ENCODE measurements at places on chromosomes 12 and 14.

DNA sequence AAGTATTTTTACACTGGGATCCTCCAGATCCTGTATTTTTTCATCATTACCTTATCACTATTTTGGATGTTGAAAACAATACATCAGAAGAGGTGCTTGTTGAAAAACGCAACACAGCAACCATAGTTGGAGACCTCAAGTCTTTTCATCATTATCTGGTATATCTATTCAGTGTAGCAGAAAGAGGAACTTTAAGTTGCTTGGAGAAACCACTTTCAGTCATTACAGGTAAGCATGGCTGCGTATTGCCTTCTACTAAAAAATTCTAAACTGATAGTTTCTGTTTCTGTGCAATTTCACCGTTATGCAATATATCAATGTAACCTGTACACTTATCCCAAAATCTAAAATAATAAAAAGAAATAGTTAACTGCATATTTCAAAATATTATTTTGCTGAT, 32.2 kb upstream of the PTPRQ start:
- DNase-seq = no peak

DNA sequence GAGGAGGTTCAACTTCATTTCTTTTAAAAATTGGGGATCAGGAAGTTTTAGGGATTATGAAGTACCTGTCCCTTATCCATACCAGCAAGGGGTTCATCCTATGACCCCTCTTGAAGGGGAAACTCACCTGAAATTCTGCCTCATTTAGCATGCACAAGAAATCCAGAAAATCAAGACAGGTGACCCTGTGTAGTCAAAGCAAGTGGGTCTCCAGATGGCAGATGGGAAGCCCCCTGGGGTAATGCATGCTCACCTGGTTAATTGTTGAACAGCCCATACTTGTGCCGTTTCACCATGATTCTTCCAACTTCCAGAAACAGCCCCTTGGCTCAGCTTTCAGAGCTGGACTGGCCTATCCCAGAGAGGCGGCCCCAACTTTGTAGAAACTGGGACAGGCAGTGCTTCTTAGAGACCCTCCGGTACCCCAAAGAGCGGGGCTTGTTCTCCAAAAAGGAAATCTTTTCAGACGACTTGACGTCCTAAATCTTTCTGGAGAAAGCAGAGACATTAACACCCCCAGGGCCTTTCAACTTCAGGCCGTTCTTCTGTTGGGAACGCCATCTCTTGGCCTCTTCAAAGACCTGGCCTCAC, 66.3 kb upstream of the ESRRB start:
- no peak for DNase-seq

DNA sequence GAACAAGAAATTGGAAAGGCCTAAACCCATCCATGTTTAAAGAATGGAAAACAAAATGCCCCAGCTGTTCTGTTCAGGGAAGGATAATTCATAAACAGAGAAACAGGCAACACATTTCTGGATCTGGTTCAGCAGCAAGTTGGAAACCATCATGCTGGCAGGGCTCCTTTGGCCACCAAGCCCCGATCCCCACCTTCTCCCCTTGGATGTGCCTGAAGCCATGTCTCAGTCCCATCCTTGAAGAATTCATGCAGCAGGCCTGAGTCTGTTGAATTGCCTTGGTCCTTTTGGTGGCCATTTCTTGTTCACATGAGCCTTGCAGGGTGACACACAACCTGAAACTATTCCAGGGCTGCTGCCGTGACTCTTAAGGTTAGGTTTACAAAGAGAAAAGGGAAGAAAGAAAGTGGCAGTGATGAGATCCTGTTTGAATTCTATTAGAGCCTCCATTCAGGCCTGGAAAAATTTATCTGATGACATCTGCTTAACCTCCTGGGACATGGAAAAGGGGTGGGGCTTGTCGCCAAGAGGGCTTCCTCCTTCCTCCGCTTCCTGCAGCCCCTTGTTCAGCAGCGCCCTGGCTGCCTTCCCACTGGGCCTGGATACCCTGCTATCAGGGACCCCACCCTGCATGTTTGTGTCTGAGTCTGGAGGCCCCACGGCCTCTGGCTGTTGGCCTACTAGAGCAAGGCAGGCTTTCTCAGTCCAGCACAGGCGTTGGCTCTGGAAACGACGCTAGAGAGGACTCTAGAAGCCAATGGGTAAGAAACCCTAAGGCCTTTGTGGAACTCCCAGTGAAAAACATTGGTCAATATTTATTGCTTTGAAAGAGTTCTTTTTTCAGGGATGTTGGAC, 341.9 kb downstream of the C12orf75 start:
- DNase-seq = no peak

- no peak for DNase-seq
Measured at GRCh38 chr12:27048822-27049752, 26.7 kb downstream of the MED21 start.

DNA sequence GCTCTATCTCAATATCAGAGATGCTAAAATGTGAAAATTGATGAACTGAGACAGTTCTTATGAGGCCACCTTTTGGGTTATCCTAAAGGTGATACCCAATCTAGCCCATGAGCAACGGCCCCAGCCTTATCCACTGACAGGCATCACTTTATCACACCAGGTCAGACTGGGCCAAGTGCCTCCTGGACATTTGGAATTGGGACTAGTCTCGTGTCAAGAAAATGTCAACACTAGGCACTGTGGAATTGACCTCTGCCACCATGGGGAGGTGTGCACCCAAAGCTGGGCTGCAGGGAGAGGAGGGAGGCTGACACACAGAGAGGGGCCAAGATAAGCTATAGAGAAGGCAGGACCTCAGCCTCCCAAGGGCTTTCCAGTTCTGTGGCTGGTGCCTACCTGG, 78.5 kb upstream of the ZFP36L1 start:
- DNase-seq = no peak

DNA sequence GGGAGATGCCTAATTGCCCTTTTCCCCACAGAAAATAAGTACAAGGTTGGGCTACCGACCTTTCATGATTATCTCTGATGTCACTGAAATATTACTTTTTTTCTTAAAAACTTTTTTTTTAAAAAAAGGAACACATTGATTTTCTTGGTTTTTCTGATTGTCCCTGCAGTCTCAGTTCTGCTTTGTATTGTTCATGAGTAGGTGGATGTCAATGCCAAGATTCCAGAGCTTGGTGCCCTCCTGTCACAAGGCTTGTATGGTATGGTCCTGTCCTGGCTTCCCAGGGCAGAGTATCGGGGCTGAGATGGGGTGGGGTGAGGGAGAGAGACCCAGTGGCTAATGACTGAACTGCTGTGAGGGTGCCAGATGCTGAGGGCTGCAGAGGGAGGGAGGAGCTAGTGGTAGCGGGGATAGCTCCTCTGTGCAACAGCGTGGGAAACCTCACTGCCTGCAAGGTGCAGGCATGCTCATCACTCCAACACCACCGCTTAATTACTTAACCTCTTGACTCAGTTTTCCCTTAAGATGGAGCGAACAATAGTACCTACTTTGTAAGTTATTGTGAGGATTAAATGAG, 4.4 kb upstream of the CTDSP2 start:
- peak; percentile 39 for DNase-seq

DNA sequence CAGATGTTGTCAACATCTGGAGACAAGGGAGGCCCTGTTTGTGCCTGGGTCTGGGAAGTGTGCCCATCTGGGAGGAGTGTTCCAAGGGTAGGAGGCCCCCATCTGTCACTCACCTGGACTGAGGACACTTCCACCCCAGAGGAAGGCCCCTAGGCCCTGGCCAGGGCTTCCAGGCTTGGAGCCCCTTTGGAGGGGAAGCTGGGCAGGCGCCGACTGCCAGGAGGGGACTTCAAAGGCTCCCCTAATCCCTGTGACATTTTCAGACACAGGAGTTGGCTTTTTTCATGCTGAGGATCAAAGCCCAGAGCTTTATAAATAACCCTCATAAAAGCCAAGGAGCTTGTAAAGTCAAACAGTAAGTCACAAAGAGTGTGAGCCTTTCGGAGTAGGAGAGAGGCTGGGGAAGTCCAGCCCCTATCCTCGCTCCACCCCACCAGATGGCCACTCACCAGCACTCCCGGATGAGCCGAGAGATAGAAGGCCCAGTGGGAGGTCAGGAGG, 17.6 kb upstream of the FAM222A start:
- peak; percentile 45 for DNase-seq

GRCh38 chr12:93164103-93164880, 213.4 kb upstream of the NUDT4 start:
- no peak for DNase-seq

- no peak for DNase-seq
Measured at GRCh38 chr12:42255221-42255865, 17.3 kb upstream of the YAF2 start.

GRCh38 chr12:51368640-51369517, 22.3 kb downstream of the GALNT6 start:
- no peak for DNase-seq

GRCh38 chr12:124053851-124054250, 80.8 kb downstream of the ZNF664 start:
- no peak for DNase-seq

DNA sequence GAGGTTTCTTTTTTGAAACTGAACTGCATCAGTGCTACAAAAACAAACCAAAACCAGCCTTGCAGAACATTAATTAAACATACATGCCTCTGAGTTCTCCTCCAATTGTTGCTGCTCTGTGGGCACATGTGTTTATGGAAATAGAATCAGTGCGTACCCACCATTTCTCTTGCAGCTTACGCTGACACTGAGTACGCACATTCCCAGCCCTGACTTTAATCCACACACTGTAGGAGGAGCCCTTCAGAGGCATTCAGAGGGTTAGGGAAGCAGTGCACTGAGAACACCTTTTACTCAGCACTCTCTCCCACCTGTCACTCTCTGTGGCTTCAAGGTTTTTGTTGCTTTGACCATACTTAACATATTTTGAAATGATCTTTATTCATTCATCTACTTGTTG, 250.5 kb upstream of the PWP1 start:
- DNase-seq = no peak

Measured in DMS 273 treated with DMSO at 0.1 percent for 48 hours (cell line).